ENCODE measurements at places on chromosomes 11 and 22.

DNA sequence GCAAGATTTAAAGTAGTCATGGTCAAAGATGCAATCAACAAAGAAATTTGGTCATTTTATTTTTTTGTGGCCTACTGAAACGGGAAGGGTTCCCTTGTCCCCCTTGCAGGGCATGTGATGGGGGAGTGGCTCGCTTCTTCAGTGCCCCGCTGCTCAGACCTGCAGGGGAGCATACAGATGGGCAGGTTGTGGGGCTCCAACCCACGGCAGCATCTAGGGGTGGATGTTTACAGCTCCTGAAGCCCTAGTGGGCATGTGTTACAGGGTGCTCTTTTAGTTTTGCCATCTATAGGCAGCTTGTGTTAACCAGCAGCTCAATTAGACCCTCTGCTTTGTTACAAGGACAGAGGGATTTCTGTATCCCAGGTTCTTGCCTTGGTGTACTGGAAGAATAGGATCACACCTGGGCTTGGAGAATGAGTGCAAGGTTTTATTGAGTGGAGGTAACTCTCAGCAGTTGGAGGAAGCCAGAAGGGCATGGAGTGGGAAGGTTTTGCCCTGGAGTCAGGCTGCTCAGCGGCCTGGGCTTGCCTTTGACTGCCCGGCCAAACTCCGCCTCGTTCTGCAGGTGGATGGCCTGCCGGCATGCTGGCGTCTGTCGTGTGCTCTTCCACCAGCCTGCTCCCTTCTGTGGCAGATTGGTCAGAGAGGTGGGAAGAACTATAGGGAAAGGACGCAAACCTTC lies 9.4 kb downstream of the GSTP1 start:
- no peak for DNase-seq

DNA sequence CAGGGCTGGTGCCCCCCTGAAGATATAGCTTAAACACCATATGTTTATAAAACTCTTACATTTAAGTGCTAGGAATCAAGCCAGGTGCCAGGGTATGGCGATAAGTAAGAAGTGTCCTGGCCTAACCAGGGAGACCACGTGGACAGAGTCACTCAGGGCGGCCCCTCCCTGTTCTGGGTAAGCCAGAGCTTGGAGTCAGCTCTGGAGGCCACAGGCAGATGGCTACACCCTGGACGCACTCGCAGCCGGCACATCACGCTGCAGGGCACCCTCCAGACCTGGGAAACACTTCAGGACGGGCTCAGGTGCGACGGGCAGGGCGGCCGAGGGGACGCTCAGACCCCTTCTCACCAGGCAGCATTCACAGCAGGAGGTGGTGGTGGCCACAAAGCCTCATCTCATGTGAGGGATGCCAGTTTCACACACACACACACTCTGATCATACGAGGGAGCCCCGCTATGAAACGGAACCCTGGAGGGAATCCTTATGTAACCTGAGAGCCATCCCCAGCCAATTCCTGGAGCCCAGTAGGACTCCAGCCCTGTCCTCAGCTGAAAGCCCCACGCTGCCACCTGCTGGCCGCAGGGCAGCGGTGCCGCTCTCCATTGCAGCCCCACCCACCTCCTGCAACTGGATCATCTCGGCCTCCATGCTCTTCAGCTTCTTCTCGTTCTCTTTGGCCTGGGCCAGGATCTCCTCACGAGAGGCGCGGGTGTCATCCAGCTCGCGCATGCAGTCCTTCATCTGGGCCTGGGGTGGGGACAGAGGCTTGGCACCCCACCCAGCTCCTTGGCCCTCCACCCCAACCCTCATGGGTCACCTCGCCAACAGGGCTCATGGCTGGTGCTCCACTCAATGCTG lies 33.4 kb downstream of the APOL1 start:
- DNase-seq = peak; percentile 84

GRCh38 chr11:1598816-1599215 lies 722 bp upstream of the KRTAP5-2 start:
- no peak for DNase-seq

GRCh38 chr11:2655834-2656622 lies 43.8 kb downstream of the KCNQ1OT1 start:
- DNase-seq = no peak

DNA sequence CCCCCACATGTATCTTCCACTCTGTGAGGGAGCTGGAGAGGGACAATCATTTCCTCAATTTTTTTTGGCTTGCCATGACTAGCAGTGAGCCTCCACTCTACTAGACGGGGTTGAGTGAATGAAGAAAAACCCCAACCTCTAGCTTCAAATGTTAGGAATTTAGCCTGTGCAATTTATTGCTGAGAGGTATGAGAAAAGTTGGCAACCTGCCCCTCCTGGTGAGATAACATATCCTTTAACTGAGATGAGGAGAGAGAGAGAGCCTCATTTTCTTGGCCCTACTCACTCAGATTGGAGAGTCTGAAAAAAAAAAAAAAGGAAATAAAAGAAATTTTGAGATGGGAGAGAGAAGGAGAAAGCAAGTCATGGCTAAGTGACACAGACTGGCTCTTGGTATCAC lies 218.2 kb upstream of the CARD18 start:
- no peak for DNase-seq

DNA sequence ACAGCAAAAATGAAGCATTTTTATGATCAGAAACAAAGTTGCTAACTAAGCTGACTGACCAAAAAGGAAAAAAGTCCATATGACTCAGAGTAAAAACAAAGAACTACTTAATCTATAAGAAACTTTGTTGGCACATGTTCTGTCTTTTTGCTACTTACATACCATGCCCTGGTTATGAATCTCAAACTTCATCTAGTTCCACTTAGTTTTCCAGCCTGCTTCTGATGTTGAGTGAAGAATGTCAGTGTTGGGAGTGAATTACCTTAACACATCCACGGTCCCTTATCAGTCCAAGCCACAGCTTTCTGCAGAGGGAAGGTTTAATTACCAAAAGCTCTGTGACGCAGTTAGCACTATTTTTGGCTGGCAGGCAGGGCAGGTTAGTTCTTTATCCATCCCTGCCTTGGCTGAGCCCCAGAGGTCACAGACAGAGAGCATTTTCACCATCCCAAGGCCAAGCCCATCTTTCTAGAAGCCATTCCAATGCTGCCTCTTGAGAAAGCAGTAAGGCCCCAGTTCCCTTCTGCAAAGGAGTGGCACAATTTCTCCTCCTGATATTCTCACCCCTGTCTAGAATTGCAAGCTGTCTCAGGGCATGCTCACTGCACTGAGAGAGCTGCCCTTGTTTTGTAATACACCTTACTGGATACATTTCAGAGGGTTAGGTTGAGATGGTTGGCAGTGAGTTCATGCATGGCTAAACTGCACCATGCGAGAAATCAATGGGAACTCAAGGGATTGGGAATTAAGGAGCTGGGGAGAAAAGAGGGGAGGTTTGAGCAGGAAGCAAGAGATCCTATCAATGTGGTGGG lies 67.1 kb downstream of the SLC1A2 start:
- no peak for DNase-seq

DNA sequence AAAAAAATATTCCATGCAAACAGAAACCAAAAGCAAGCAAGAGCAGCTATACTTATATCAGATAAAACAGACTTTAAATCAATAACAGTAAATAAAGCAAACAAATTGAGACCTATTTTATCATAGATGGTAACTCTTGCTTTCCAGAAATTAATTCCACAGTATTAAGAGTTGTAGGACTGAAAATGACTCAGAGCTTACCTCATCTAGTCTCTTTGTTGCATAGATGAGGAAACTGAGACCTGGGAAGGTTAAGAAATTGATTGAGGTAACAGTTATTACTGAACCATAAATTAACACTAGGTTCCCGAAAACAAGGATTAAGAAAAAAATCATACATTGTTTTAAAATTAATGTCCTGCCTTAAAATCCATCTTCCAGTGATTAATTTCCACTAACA lies 123.8 kb downstream of the PLEKHA7 start:
- no peak for DNase-seq

GRCh38 chr22:19291580-19292457 lies at the start of gene CLTCL1:
CLTCL1 (minus strand) TSS chr22:19291719; CDS start chr22:19291641, 78 bp downstream.
- DNase-seq = peak; percentile 85

- DNase-seq = no peak
Observed at GRCh38 chr11:4882543-4882942, 843 bp downstream of the OR51T1 start.

DNA sequence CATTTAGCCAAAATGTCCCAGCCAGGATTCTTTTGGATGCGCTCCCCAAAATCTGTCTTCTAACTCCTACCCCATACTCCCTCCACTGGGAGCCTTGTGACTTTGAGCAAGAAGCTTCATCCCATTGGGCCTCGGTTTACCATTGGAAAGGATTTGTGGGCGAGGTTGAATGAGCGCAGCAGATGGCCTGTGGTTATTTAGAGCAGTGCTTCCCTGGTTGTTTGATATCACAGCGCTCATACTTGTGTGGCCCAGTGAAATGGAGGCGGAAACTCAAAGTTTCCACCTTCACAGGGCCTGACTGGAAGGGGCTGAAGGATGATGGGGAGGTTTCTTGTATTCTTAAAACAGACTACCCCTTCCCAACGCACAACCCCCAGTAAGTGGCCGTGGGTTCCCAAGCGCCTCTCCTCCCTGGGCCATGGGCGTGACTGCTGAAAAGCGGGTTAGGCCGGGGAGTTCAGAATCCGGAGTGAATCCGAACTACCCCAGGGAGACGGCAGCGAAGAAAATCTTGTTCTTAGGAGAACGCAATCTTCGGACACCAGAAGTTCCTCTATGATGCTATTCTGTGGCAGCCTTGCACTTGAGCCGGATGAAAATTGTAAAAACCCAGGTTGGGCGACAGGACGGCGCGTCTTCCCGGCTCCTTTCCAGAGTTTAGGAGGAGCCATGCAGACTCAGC lies 1.2 kb upstream of the ATF4 start:
- DNase-seq = no peak

DNA sequence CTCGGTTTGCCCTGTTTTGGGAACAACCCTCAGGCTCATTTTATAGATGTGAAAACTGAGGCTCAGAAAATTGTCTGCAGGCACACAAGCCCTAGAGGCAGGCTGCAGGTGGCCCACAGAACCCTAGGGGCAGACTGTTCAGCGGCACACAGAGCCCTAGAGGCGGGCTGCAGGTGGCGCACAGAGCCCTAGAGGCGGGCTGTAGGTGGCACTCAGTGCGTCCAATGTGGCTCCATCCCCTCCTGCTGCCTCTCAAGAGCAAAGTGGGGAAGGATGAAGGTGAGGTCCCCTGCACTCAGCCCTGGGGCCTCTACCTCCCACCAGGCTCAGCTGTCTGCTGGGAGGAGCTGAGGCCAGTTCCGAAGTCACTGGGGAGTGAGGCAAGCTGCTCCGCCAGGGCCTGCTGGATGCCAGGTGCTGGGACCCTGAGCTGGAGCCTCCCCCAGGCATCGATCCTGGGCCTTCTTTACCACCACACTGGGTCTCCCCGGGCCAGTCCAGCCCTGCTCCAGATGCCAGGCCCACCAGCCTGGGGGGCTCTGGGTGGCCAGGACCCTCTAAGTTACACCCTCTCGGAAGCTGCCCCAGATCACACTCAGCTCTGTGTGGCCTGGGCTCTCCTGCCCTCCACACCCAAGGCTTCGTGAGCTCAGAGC lies 2.3 kb downstream of the ACY3 start:
- no peak for DNase-seq

DNA sequence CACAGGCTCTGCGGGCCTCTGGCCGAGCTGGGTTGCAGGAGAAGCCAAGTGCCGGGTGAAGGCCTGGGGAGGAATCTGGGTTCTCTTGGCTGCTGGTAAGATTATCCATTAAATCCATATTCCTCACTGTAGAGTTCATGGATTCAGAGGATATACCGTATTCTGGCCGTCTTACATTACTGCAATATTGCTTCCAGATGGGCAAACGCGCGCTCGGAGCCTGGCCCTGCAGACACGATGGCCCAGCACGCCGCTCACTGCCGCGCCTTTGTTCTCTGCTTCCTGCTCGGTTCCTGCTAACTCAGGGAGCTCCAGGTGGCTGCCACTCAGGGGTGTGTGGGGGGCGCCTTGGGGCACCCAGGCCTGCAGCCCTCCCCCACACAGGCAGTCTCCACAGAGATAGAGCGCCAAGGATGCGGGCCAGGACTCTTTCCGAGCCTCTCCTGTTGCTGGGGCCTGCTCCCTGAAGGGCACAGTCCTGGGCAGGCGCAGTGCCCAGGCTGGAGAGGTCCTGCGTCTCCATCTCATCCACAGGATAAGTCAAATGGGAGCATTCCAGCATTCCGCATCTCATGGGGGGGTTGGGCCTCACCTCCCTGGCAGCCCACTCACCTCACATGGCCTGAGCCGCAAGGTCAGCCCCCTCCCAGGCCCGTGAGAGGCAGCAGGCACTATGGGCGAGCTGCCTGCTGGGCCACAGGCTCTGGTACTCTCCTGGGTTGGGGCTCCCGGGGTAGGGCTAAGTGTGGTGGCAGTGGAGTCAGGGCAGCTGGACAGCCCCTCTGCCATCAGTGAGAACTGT lies 14.1 kb upstream of the KCNQ1OT1 start:
- DNase-seq = no peak

DNA sequence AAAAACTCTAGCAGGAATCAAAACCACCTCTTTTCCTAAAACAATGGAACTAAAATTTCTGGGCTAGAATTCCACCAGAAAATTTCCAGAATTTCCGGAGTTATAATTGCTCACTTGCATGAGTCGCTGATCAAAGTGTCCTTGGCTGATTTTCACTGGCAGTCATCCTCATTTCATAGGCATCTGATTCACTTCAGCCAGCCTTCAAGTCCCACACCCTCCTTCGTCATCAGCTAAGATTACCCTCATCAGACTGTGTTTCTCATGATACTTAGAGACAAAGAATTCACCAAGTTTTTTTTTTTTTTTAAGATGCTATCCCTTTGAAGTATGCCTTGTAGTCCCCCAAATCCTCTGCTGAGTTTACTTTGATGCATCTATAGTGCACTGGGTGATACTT lies 71.5 kb upstream of the RAB38 start:
- DNase-seq = no peak

DNA sequence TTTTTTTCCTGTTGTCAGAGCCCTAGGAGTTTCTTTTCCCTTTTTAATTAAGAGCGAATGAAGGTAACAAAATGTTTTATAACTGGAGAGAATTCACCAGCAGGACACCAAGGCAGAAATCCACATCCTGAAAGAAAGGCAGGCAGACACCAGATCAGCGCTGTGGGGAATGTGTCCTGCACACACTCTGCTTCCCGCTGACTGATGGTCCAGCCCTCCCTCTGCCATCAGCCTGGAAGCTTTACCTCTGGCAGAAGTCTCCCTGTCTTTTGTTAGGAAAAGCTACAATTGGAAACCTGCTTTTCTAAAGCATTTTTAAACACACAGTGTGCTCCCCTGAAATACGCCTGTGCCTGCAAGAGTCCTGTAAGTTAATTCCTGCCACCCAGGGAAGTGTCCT lies 638.5 kb downstream of the NTM start:
- DNase-seq = no peak

GRCh38 chr22:42676059-42676607 lies 26.9 kb upstream of the CYB5R3 start:
- no peak for DNase-seq

- DNase-seq = no peak
Observed at GRCh38 chr11:75576499-75576918, 14.5 kb downstream of the SERPINH1 start.

DNA sequence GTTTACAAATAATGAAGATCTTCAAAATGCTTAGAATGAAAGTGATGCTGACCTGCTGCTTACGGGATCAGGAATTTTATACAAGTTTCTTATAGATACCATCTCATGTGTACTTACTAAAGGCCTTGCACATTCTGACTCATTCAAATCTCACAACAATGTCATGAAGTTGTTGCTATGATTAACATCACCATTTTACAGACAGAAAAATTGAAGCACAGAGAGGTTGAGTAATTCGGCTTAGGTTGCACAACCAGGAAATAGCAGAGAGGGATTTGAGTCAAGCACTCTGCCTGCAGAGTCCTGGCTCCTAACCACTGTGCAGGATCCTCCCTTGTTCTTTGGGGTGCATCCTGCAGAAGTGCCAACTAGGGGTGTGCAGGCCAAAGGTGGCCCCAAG lies 471.9 kb downstream of the MIAT start:
- DNase-seq = no peak

GRCh38 chr11:108037211-108037610 lies 28.5 kb downstream of the CUL5 start:
- no peak for DNase-seq
